Stimulated activated CD4-positive, alpha-beta T cell treated with anti-CD3 and anti-CD28 coated beads, Interleukin-15, amount 100 ng/mL, for 1 hour (primary cell): ENCODE measurements at places on chromosomes 2 and 18.

GRCh38 chr2:210287301-210287700 lies 27.7 kb downstream of the MYL1 start:
- no peak for DNase-seq

GRCh38 chr2:72933646-72934151 lies 16.4 kb downstream of the EMX1 start:
- DNase-seq, result no peak

DNA sequence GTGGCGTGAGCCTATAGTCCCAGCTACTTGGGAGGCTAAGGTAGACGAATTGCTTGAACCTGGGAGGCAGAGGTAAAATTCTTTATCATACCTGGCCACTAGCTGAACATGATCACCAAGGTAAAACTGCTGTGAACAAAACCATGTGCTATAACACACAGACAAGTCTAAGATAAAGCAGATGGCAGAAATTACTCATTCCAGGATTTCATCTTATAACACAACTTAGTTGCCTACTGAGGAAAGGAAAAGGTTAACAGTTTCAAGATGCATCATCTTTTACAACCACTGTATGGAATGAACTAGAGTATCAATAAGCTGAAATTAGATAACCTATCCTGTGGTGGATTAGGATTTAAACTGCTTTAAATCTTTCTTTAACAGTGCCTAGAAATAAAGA lies 8.3 kb downstream of the ARL5A start:
- DNase-seq, result no peak

DNA sequence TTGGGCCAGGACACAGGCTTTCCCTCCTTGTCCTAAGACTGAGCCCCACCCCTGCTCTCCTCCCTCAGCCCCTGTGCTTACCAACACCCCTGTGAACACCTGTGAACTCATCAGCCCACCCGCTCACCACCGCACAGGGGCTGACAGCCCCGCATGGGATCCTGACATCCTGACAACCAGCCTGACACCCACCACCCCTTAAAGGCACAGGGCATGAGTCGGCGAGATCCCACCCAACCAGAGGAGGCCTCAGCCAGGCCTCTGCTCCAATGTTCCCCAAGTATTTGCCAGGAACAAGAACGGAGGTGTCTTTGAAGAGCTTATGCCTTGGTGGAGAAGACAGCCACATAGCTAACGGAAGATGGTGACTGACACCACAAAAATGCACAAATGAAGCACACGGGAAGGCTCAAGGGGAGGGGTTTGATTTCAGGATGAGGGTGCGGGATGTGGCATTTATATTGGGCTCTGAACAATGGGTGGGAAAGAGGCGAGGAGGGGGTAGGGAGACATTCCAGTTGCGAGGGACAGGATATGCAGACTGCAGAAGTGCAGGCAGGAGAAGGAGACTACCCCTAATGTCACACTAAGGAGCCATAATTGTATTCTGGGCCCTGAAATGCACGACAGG lies 11.0 kb downstream of the RAB11FIP5 start:
- no peak for DNase-seq

GRCh38 chr2:85066874-85067351 lies 66.3 kb upstream of the TCF7L1 start:
- no peak for DNase-seq

GRCh38 chr18:25352629-25353005 lies 651 bp upstream of the ZNF521 start:
- DNase-seq, result no peak

DNA sequence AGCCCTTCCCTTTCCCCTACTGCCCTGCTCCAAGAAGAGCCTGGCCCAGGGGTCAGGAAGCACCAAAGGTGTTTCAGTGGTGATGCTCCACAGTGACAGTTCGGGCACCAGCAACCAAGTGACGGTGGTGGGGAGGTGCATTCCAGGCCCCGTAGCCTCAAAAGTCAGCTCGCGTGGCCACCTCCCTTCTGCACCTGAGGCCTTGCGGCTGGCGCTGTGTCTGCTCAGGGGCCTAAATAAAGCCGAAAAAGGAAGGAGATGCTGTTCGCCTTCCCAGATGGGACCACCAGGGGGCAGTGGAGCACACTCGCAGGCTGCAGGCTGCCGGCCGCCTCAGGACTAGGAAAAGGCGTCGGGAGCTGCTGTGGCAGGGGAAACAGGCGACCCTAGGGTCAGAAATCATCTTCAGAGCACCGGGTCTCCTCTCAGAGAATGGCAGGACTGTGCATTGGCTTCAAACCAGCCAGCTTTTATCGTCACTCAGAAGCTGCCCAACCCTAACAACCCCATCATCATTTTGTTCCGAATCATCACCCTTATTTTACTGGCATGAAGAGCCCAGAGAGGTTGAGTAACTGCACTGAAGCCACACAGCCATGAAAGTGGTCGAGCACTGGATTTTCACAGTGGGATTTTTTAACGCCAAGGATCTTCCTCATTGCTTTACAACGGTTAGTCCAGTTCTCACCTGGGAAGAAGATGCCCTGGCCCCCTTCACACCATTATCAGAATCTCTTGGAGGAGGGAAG lies 213.0 kb upstream of the CELF4 start:
- no peak for DNase-seq

DNA sequence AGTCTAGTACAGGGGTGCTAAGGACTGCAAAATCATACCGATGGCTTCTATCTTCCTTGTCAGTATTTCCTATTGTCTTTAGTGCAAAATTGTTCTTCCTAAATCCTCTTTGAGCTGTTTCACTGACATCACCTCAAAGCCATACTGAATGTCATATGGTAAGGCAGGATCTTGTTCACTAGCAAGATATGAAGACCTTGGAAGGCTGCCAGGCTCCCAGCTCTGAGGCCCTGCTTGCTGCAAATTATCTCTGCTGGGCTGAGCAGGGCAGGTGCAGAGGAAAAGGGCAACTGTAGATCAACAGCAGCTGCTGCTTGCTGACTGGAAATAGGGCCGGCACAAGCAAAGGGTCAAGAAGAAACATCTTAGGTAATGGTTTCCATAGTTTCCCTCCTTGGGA lies 58.2 kb downstream of the PMAIP1 start:
- no peak for DNase-seq

GRCh38 chr2:60215386-60215901 lies 338.0 kb downstream of the BCL11A start:
- no peak for DNase-seq
